ENCODE measurements at places on chromosomes 1 and 21.

GRCh38 chr1:245288796-245289195, 134.0 kb downstream of the KIF26B start:
- DNase-seq: no peak

DNA sequence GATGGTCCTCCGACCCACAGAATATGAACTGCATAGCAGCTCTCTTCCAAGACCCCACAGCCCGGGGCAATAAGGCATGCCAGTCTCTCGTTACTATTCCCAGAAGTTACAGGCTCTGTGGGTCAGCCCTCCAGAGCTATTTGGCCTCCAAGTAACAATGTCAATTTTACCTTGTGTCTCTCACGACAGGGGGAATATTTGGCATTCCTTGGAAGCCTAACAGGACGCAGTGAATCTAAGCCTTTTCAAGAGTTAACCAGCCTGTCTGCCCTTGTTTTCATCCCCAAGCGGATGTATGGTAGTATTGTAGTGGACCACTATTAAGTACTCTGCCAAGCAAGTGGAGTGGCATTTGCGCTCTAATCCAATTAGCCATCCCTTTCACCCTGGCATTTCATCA, 24.4 kb upstream of the GNG4 start:
- no peak for DNase-seq

GRCh38 chr21:35195232-35195631, 146.1 kb upstream of the RUNX1 start:
- DNase-seq: no peak

GRCh38 chr1:5746611-5747425, 245.4 kb downstream of the NPHP4 start:
- no peak for DNase-seq

DNA sequence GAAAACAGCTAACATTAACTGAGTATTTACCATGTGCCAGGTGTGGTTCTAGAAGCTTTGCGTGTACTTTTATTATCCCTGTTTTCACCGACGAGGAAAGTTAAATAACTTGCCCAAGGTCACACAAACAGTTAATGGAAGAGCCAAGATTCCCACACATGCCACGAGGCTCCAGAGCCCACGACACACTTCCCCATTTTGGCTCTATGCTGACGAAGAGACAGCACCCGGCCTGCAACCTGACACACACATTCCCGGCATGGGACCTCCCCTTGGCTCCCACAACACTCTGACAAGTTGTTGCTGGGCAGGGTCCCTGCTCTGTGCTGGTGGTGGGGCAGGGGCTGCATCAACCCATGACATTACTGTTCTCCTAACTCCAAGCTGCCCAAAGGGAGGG, 52.8 kb downstream of the RAP1GAP start:
- no peak for DNase-seq

DNA sequence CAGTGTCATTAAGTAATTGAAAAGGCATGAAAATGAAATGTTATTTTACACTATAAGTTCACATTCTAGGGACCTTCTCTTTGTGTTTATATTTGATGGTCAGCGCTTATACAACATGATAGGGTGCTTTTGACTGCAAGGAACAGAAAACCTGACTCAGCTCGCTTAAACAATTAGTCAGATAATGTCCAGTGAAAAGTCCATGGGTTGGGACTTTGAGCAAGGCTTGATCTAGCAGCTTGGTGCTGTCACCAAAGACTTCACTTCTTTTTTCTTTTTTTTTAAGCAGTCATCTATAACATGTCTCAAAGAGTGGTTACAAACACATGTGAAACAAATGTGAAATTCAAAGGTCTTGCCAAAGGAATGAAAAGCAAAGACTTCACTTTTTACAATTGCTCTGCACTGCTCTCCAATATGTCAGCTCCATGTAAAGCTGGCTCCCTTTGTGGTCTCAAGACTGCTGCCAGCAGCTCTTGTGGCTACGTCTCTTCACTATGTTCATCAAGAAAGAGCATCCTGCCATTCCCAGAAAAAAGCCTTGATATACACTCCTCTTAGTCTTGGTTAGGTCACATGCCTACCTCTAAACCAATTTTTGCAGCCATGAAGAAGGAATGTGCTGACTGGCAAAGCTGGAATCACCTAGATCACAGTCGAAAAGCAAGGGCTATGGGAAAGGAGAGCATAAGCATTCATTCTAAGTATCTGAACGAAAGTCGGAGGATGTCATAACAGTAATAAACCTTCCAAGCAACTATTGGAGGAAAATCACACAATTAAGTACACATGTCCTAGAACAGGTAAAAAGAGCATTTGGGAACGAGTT, 15.2 kb downstream of the F3 start:
- DNase-seq: no peak

- no peak for DNase-seq
Measured at GRCh38 chr1:199522936-199523335, 504.6 kb upstream of the NR5A2 start.

GRCh38 chr1:162964901-162965300, 103.9 kb upstream of the CCDC190 start:
- DNase-seq: no peak

GRCh38 chr1:215863796-215864195, 296.7 kb downstream of the KCTD3 start:
- DNase-seq: no peak

DNA sequence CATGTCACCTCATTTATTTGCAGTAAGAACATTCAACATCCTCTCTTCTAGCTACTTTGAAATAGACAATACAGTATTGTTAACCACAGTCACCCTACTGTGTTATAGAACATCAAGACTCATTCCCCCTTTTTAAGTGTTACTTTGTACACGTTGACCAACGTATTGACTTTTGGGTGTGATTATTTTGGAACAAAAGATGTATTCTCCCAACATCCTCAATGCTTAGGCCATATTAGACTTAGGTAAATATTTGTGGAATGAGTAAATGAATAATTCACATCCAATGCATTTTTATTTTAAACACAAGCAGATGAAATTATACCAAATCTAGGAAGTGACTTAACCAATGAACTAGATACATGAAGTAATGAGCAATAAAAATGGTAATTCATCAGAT, 296.6 kb downstream of the CHRM3 start:
- no peak for DNase-seq

DNA sequence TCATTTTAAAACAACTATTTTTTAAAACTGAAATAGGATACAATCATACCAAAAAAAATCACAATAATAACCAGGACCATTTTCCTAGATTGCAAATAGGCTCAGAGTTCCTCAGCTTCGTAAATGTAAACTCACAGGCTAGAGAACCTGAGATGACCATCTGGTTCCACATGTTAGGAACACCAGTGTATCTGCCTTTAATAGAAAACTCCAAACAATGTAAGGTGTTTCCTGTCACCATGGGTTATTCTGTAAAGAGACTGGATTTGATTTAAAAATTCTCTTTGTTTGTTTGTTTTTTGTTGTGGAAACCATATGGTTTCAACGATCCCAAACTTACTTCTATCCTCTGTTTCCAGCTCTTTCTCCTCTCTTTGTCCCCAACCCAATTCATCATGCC, 197.5 kb downstream of the ZZZ3 start:
- no peak for DNase-seq

DNA sequence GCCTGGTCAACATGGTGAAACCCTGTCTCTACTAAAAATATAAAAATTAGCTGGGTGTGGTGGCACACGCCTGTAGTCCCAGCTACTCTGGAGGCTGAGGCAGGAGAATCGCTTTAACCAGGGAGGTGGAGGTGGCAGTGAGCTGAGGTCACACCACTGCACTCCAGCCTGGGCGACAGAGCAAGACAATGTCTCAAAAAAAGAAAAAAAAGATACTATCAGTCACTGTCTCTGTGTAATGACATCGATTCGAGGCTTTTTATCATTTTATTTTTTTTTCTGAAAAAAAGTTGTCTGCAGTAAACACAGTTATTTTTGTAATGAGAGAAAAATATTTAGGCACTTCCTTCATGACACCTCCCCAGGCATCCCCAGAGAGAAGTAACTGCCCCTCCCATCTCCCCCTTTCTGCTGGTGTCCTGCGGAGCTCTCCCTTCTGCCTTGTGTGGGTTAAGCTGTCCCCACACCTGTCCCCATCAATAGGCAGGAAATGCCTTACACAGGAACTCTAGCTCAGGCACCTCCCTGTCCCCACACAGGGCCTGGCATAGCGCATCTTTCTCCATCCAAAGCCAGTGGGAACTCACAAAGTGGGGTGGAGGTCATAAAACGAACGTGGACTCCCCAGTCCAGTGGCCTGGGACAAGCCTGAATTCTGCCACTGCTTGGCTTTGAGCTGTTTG, 132.0 kb downstream of the SYF2 start:
- DNase-seq: peak; percentile 34

GRCh38 chr1:41365772-41366454, 4.7 kb downstream of the FOXO6 start:
- DNase-seq: no peak

GRCh38 chr1:177780096-177780700, 189.7 kb downstream of the SEC16B start:
- no peak for DNase-seq

DNA sequence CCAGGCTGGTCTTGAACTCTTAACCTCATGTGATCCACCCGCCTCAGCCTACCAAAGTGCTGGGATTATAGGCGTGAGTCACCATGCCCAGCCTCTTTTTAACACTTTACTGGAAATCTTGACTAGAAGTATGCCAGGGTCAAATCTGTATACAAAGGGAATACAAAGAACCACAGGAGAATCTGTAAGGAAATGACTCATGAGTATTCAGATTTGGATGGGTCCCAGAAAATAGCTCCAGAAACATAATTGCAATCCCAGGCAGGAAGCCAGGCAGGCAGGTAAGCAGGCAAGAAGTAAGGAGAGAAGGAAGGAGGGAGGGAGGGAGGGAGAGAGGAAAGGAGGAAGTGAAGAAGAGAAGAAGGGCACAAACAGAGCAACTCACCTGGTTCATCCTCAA, 22.8 kb upstream of the TIAM1 start:
- DNase-seq: no peak

DNA sequence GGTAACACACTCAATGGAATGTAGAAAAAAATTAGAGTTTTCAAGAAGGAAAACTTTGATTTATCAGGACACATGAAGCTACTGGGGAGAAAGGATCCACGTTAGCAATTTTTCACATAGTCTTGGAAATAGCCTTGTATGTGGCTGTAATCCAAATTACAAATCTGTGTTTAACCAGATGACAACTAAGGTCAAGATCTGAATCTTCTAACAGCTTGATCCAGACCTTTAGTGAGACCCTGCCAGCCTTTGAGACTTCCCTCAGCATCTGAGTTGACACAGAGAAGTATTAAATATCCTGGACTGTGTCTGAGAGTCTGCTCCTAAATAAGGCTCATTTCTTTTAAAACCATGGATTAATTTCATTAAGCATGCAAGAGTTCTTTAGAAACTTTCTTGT, 135.9 kb upstream of the KCNK2 start:
- DNase-seq: no peak

Measured in activated CD8-positive, alpha-beta T cell treated with anti-CD3 and anti-CD28 coated beads, Interleukin-2, amount 10 ng/mL, durations not matched to agents 7 days and 5 days (primary cell).